Cardiac muscle cell (in vitro differentiated cells and primary cell): ENCODE measurements at places on chromosomes 7 and 10.

- no peak for DNase-seq
Measured at GRCh38 chr10:18829259-18829658, 170.0 kb downstream of the ARL5B start.

- DNase-seq = no peak
Measured at GRCh38 chr10:123569436-123570035, 96.6 kb upstream of the GPR26 start.

DNA sequence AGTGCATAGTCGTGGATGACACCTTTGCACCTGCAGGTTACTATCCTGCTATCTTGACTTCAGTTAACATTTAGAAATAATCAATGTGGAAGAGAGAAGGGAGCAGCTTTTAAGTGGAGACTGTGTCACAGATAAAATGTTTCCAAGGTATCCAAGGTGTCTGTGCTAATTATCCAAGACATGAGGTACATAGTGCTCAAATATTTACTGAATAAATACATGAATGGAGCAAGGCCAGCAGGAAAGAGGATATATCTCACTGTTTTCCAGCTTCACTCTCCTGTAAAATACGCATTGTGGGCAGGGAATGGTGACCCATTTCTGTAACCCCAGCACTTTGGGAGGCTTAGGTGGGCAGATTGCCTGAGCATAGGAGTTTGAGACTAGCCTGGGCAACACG lies 552.4 kb downstream of the PHTF2 start:
- DNase-seq = no peak

DNA sequence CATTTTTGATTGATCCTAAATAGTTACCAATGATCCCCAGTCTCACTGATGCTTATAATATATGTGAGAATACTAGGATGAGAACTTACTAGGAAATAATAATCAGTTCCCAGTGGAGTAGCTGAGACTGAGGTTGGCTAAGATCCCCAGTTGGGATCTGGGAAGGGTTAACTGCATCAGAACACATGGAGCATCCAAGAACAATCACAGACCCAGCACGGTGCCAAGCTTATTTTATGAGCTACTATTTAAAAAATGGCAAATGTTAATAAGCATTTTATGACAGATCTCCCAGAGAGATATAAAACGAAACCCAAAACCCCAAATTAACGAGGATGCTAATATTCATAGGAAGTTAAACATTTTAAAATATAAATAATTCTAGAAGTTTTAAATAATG lies 379.5 kb downstream of the THSD7A start:
- DNase-seq = no peak

GRCh38 chr10:11242443-11243387 lies 225.0 kb downstream of the CELF2 start:
- DNase-seq = peak; percentile 38

DNA sequence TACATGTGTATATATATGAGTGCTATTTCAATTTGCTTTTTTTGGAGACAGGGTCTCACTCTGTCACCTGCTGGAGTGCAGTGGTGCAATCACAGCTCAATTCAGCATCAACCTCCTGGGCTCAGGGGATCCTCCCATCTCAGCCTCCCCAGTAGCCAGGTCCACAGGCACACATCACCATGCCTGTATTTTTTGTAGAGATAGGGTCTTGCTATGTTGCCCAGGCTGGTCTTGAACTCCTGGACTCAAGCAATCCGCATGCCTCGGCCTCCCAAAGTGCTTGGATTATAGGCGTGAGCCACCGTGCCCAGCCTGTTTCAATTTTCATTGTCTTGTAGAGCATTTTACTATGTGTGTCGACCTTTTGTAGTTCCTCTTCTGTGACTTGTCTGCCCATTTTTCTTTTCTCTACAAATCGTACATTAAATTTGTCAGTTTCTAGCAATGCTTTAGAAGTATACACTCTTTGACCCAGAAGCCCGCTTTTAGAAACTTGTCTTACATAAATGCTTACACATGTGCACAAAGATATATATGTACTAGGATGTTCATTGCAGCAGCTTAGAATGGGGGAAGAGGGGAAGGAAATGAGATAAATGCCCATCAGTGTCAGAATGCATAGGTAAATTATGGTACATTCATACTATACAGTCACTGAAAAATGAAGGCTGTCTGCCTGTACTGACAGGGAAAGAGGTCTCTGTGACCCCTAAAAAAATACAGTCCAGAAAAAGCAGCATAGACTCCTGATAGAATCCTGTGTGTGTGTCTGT lies 12.2 kb upstream of the RFC2 start:
- DNase-seq = no peak

GRCh38 chr7:133859871-133860450 lies 267.2 kb upstream of the LRGUK start:
- peak; percentile 5 for DNase-seq

- DNase-seq = no peak
Measured at GRCh38 chr7:143280160-143280559, 4.6 kb upstream of the TMEM139 start.

DNA sequence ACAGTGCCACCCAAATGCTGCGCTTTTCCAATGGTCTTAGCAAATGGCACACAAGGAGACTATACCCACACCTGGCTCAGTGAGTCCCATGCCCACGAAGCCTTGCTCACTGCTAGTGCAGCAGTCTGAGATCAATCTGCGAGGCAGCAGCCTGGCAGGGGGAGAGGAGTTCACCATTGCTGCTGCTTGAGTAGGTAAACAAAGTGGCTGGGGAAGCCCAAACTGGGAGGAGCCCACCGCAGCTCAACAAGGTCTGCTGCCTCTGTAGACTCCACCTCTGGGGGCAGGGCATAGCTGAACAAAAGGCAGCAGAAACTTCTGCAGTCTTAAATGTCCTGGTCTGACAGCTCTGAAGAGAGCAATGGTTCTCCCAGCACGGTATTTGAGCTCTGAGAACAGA lies 891.2 kb downstream of the PCDH15 start:
- DNase-seq = no peak

DNA sequence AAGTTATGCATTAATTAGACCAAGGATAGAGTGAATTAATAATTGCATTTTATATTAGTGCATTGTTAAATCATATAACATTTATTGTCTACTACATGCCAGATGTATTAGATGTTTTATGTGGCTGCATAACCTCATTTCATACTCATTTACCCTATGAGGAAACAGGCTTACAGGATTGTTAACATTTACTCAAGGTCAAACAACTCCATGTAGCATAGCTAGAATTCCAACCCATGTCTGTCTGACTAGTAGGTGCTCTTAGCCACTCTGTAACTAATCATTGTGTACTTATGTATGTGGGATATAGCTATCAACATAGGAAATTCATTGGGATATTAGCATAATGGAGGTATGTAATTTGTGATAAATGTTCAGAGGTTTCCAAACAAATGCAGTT lies 46.3 kb downstream of the PHYHIPL start:
- DNase-seq = no peak

- no peak for DNase-seq
Measured at GRCh38 chr10:128022261-128023196, 103.7 kb downstream of the MKI67 start.

- peak; percentile 87 for DNase-seq
Measured at GRCh38 chr7:13920053-13920697, 69.3 kb downstream of the ETV1 start.

DNA sequence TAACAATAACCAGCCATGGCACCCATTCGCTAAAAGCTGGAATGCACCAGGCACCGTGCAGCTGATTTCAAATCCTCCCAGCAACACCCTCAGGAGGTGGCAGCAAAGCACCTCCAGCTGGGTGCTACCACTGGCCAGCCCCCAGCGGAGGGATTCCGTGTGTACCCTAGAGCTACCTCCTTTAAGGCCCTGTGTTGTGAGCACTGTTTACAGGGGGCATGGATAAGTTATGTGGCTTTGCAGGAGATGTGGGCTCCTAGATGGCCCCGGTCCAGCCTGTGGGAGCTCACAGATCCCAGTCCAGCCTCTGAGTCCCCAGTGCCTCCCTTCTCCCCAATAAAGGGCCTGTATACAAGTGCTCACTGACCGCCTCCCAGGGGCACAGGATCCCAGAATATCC lies 27.1 kb downstream of the TNRC18 start:
- DNase-seq = no peak

DNA sequence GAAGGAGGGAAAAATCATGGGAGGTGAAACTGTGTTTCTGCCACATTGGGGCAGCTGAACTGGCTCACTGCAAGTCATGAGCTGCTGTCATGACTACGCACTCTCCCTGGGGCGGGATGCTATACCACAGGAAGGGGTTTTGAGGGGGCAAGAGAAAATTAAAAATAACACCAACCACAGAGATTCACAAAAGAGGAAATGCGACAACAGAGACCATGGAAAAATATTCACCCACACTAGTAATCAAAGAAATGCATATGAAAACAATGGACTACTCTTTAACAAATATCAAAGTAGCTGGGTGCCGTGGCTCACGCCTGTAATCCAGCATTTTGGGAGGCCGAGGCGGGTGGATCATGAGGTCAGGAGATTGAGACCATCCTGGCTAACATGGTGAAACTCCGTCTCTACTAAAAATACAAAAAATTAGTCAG lies 65.2 kb upstream of the TM9SF3 start:
- no peak for DNase-seq
